ENCODE measurements at places on chromosomes 16 and 17. TPM values are rescaled to one million over a fixed set of nuclear protein-coding genes. Genes with fewer than 3 reads are reported as not detected.

Gene CRYBA1
- polyA plus RNA-seq = not detected

Gene SSH2
- 16.2 TPM for polyA plus RNA-seq

Gene TNFSF13
- 12.8 TPM for polyA plus RNA-seq

Gene HIRIP3
- 22.2 TPM for polyA plus RNA-seq

Gene KCNAB3
- polyA plus RNA-seq = 10.6 TPM

Gene PERCC1
- polyA plus RNA-seq = not detected

Gene MARCHF10
- 1.1 TPM for polyA plus RNA-seq

Gene DHX58
- 9.3 TPM for polyA plus RNA-seq

Gene DNAH17
- 2.2 TPM for polyA plus RNA-seq

Gene DRC7
- 3.9 TPM for polyA plus RNA-seq

Gene RFWD3
- 30.3 TPM for polyA plus RNA-seq

Gene TM4SF5
- polyA plus RNA-seq = 2.4 TPM

Gene KCNH4
- 0.04 TPM for polyA plus RNA-seq

Gene FOXC2
- polyA plus RNA-seq = 38.0 TPM

Gene FBF1
- 13.3 TPM for polyA plus RNA-seq

Gene GOSR1
- 53.1 TPM for polyA plus RNA-seq

Gene IGFALS
- polyA plus RNA-seq = 4.2 TPM

Gene HAP1
- polyA plus RNA-seq = 1.5 TPM

Gene SMIM36
- polyA plus RNA-seq = not detected

Gene LDHD
- 8.4 TPM for polyA plus RNA-seq

Gene GDPD3
- polyA plus RNA-seq = 13.6 TPM

Gene SLC16A6
- 0.51 TPM for polyA plus RNA-seq

Gene MT1F
- polyA plus RNA-seq = 53.1 TPM

Gene KRTAP9-2
- not detected for polyA plus RNA-seq

Gene SYCE1L
- polyA plus RNA-seq = 5.6 TPM

Gene KRT31
- not detected for polyA plus RNA-seq

Gene GPR142
- polyA plus RNA-seq = 0.25 TPM

Gene TRPV3
- 1.4 TPM for polyA plus RNA-seq

Gene DPEP1
- polyA plus RNA-seq = 31.6 TPM

Gene PDE6G
- polyA plus RNA-seq = 11.2 TPM

Gene CD300H
- not detected for polyA plus RNA-seq

All from renal pelvis (tissue), 12 donors.